ENCODE measurements at places on chromosomes 2 and 18.

DNA sequence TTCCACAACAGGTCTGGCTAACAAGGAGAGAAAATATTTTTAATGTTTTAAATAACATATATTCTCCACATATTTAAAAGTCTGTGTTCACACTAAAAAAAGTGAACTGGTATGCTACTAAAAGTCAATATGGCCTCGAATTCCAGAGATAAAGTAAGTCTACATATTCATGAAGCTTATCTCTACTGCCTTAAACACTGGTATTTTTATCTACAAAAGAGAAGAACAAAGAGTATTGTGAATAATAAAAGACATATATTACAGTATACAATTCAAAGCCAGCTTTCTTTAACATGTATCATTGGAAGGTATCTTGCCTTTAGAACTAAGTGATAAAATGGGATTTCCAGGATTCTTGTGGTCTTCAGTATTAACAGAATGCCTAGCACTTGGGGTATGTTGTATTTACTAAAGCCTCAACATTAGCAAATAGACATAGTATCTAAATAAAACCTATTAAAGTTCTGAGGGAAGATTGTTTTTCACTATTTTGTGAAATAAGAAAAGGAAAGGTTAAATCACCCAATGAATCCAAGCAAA is 302.8 kb upstream of the CCDC68 start:
- DNase-seq: no peak

DNA sequence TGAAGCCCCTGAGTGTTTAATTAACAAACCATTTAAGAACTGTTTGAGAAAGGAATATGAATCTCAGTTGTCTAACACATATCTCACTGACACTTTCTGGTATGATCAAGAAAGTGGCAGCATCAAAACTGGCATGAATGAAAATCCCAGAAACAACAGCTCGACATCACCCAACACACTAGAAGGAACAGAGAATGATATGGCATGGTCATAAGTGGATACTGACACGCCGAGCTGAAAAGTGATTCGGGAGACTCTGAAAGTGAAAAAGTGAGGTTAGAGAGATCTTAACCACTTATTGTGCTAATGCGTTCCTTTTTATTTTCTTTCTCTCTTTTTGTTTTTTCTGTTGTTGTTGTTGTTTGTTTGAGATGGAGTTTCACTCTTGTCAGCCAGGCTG is 37.9 kb downstream of the MRPL35 start:
- no peak for DNase-seq

DNA sequence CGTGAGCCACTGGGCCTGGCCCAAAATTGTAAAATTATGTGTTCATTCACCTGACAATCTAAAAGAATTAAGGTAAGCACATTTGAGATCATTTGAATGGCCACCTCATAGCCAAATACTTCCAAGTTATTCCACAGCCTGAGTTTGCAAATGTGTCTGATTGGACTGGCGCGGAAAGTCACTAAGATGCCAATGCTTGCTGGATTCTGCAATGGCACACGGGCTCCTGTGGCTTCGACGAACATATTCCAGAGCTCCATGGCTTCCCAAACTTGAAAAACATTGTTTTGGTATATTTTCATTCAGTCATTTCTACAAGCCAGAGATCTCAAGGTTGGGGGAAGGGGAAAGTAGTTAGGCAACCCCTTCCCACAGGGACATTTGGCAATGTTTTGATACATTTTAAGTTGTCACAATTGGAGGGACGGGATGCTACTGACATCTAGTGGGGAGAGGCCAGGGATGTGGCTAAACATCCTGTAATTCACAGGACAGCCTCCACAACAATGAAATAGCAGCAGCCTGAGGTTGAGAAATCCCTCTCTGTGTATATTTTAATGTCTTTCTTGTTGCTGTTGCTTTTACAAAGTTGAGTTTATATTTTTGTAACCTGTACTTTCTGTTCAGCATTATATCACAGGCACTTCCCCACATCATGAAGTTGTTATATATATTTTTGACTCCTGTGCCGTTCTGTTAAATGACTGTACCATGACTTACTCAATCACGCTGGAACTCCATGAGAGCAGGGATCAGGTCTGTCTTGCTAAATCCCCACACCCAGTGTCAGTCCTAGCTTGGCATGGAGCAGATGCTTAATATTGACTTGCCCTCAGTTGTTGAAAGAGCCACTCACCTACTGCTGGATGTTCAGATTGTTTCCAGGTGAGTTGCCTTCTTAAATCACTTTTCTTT is 56.9 kb downstream of the COL4A4 start:
- peak; percentile 67 for DNase-seq

DNA sequence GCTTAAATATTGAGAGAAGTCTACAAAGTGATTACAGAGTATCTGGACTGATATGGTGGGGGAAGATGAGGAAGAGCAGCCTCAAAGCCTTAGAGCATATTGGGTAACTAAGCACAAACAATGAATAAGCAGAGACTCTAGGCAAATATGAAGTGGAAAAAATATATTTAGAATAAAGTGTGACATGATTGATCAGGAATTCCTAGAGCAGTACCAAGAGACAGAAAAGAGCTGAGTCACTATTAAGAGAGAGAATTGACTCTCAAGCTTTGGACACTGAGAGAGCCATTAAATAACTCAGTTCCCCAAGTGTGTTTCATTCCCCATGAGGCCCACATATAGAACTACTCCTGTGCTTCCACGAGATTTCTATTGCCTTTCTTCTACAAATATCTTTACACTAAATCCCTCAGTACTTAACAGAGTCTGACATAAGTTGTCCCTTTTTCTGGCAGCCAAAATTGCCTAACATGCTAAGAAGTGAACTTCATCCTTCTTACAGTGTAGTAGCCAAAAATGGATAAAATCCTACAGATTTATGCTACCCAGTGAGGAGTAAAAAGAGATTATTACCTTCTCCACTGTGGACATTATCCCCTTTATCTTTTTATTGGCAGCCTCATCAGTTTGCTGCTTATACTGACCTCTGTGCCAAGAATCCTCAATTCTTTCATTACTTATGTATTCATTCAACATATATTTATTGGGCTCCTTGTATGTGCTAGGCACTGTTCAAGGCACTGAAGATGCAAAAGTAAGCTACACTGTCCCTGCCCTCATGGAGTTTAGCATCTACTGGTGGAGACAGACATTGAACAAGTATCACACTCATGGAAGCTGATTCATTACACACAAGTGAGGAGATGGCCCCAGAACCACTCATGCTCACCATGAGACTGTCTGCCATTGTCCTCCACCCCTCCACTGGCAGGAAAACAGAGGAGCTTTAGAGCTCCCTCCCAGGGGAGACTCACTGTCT is 45.4 kb downstream of the SLC40A1 start:
- no peak for DNase-seq

- peak; percentile 55 for DNase-seq
Measured at GRCh38 chr2:3236300-3237045, 141.1 kb downstream of the EIPR1 start.

DNA sequence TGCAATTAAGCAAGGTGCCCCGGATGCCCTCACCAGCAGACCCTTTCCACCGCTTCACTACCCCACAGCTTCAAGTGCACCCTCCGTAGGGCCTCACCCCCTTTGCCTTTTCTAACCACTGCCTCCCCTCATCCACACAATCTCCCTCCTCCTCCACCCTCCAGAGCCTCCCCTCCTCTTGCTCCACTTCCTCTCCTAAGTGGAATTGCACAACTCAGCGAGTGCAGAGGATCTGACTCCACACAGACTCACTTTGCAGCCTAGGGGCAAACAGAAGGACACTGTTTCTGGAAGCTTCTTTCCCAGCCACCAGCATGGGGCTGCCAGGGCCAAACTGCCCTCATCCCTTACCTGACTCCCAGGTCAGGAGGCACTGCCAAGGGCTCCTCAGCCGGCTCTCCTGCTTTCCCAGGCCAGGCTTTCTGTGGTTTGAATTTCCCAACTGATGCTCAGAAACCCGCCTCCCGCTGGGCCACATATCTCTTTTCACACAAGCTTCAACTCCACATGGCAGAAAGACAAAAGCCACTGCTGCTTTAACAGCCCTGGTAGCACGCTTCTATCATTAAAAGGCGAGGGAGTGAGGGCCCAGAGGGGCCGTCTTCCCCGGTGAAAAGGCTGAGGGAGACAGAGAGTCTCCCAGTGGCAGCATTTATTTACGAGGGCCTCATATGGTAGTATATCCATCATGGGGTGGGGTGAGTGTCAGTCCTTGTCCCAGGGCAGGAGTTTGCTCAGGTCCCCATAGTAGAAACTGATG is 74.7 kb upstream of the MGAT4A start:
- DNase-seq: peak; percentile 88

GRCh38 chr2:15539999-15540398 is 21.1 kb downstream of the NBAS start:
- DNase-seq: no peak

- DNase-seq: no peak
Measured at GRCh38 chr2:16242906-16243305, 302.6 kb downstream of the MYCN start.

- no peak for DNase-seq
Measured at GRCh38 chr2:220855296-220855695, 716.8 kb downstream of the EPHA4 start.

DNA sequence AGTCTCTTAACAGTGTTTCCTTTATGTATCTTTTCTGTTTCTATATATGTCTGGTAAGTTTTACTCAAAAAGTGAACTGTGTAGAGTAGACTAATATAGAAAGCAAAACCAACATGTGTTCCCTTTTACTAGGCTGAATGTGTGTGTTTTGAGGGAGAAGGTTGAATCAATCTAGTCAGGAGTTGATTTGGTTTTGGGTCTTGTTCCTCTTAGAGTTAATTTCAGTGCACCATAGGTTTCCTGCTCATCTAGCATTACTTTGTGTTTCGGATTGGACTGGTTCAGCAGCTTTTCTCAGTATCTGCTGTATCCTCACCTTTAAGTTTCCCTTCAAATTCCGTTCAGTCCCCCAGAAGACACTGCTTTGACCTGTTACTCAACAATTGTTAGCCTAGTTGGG is 52.0 kb upstream of the TRIM43 start:
- no peak for DNase-seq

- no peak for DNase-seq
Measured at GRCh38 chr2:101655702-101656422, 41.6 kb upstream of the MAP4K4 start.

DNA sequence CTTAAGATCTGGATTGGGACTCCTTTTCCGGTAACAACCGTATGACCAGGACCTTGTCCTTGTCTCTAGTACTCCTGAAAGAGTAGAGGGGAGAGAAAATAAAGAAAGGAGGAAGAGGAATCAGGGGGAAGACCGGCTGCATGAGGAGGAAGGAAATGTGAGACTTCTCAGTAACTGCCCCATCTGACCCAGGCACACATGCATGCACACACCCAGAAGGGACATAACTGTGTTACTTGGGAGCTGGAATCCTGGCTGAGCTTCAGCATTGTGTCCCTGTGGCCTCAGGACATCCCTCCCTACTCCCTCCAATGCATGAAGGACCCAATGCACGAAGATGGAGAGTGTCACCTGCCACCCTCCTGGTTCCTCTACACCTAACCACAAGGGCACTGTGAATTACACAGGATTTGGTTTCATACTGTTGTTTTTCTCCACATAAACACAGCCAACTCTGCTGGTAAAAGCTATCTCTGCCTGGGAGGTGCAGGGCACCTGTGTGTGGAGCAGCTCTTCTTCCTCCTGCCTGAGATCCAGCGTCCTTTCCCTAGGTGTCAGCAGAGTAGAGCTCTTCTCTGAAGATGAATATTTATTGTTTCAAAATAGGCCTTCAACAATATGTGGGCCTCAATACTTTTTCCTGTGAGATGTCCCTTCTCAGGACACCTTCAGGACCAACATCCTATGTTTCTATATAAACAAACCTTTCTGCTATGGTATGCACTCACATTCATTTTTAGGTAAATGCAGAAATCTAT is 574.1 kb upstream of the ID2 start:
- DNase-seq: peak; percentile 8

DNA sequence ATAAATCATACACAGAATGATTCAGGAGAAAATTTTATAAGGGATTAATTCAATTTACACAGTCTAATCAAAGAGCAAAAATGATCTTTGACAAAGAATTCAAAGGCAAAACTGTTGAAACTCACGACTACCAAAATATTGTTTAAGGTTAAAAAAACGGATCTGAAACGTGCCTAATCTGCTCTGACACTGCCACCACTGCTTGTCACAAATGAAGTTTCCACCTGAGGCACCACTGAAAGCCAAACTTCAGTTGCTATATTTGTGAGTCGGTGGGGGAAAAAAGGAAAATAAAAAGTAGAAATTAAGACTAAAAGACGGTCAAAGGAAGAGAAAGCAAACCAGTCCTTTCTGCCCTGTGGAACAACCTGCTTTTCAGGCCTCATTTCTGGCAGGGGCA is 140.6 kb upstream of the DNMT3A start:
- no peak for DNase-seq

DNA sequence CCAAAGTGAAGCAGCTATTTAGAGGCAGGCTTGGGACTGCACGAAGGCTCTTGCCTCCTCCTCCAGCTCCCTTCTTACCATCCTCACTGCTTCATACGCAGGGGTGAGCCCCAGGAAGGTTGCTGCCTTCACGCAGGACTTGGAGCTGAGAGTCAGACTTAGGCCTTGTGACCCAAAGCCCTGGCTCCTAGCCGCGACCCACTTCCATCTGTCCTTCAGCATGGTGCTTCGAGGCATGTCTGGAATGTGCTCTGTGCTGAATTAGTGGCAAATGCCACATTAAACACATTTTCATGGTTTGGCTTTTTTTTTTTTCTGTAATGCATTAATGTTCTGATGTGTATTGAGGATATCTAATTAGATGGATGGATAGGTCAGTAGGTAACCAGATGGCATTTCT is 37.5 kb downstream of the ITGB1BP1 start:
- no peak for DNase-seq

- no peak for DNase-seq
Measured at GRCh38 chr2:224101820-224102630, 62.9 kb upstream of the SERPINE2 start.

- no peak for DNase-seq
Measured at GRCh38 chr2:216121255-216121654, 12.1 kb downstream of the XRCC5 start.

GRCh38 chr2:145623136-145623535 is 1103.2 kb upstream of the ZEB2 start:
- DNase-seq: no peak

- DNase-seq: no peak
Measured at GRCh38 chr2:186709529-186710450, 15.9 kb downstream of the FAM171B start.

Measured in inflammatory macrophage (primary cell).